ENCODE measurements at places on chromosomes 5 and 9. TPM values are rescaled to one million over a fixed set of nuclear protein-coding genes. Genes with fewer than 3 reads are reported as not detected.

GRCh38 chr9:83622433-83622938 lies 457 bp upstream of the IDNK start:
- DNase-seq: no peak

Gene WDR70
- 50.6 TPM for polyA plus RNA-seq

DNA sequence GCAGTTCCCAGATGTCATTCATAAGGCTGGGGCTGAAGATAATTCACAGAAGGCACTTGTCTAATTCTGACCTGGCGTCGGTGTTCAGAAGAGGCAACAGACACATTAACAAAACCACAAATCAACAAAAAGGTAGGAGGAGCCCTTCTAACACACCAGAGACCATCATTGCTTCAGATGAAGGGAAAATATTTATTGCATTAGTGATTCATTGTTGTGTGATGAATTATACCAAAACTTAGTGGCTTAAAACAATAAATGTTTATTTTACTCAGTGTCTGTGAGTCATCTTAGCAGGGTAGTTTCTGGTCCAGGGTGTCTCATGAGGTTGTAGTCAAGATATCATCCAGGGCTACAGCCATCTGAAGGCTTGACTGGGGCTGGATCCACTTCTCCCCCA lies 91.3 kb upstream of the KIF2A start:
- no peak for DNase-seq

Gene TRPM3
- polyA plus RNA-seq: 1.4 TPM

- DNase-seq: no peak
Observed at GRCh38 chr5:55313870-55314617, 6.3 kb downstream of the MTREX start.

GRCh38 chr9:20356403-20357036 lies 265.8 kb downstream of the MLLT3 start:
- no peak for DNase-seq

Gene NOXA1
- polyA plus RNA-seq: 7.3 TPM

GRCh38 chr9:22102146-22103053 lies 93.3 kb upstream of the CDKN2B start:
- no peak for DNase-seq

GRCh38 chr5:67233075-67233474 lies 36.5 kb upstream of the CD180 start:
- no peak for DNase-seq

Gene GZMA
- 1.8 TPM for polyA plus RNA-seq

Gene ATP10B
- polyA plus RNA-seq: 0.24 TPM

Gene FRMD3
- 2.6 TPM for polyA plus RNA-seq

Gene PCDHGB5
- 10.1 TPM for polyA plus RNA-seq

GRCh38 chr5:163563880-163564279 lies 58.5 kb downstream of the MAT2B start:
- no peak for DNase-seq

DNA sequence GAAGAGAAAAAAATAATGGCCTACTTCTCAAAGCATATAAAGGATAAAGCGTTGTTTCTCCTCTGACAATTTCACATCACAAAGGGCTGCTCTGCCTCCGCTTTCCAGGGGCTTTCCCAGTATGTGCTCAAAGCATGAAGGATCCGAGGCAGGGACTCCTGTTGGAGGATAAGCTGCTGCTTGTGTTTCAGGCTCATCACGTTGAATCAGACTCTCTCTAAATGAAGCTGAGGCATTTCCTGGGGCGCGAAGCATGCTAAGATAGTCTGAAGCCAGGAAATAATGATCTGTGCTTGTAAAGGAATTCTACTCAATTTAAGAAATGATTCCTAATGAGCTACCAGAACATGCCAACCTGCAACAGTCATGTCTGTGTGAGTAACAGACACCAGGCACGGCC lies 97.5 kb downstream of the MARCHF11 start:
- no peak for DNase-seq

DNA sequence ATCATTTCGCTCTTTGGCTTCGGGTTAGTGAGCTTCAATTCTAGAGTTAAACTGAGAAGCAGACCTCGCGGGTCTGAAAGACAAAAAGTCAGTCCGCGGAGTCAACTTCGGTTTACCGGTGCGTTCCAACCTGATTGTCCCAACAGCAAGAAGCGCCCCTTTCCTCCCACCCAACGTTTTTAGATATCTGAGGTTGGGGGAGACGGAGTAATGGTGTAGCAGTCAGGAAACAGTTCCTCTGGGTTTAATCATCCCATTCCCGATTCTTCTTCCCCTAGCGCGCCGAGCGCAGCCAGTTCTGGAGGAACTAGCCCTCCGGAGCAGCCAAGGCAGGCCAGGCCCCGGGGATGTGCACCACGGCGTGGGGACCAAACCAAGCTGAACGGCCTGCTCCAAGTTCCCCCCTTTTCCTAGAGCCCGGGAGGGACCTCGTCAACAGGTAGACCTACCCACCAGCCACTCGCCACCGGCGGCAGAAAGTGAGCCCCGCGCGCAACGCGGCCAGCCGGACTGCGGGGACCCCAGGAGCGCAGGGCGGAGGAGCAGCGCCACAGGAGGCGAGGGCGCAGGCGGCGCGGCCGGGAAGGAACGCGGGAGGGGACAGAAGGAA lies 622 bp upstream of the ISL1 start:
- DNase-seq: no peak

DNA sequence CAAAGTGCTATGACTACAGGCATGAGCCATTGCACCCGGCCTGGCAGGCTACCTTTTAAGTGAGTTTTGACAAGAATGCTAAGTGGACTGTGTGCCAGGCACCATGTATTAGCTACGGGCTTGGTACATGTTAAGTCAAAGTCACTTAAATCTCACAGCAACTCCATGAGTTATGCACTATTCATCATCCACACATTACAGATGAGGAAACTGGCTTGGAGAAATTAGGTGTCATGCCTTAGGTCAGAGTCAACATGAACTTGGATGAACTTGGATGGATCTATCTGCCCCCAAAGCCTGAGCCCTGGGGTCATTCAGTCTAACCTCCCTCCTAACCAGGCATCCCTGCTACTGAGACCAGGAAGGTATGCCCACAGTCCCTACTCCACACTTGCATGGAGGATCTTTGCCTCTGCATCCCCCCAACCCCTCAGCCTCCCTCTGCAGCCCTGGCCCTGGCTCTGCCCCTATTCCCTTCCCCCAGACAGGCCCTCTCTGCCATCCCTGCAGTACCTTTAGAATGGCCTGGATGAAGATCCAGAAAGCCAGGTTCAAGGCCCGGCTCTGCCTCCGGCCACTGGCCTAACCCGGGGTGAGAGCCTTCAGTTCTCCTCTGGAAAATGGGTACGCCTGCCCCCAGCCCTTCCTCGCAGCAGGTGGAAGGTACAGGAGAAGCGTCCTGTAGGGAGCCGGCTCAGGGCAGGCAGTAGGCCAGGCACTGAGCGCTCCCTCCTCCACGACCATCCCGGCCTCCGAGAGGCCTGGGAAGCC lies 685 bp upstream of the ADGRD2 start:
- peak; percentile 17 for DNase-seq

Gene PIP5K1B
- polyA plus RNA-seq: 4.2 TPM

Gene PDZD2
- polyA plus RNA-seq: 23.0 TPM

DNA sequence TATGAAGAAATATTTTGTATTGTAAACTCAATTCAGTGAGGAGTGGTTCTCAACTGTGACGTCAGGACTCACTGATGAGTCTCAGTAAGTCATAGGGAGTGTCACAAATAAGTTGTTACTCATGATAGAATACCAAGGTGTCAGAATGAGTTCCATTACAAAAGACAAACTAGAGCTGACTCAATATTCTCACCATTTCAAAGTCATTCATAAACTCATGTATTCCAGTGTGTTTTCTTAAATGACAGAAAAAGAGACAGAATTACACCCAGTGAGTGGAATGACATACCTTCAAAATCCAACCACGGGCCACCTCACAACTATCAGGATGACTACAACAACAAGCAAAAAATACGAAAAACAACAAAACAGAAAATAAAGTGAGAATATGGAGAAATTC lies 321.5 kb downstream of the ENC1 start:
- DNase-seq: no peak

GRCh38 chr9:114818178-114818577 lies 12.3 kb upstream of the TNFSF15 start:
- DNase-seq: no peak

GRCh38 chr9:133484671-133485437 lies 6.0 kb upstream of the SLC2A6 start:
- DNase-seq: peak; percentile 45

- DNase-seq: no peak
Observed at GRCh38 chr9:16184964-16185646, 632.3 kb downstream of the CCDC171 start.

Gene GMCL2
- not detected for polyA plus RNA-seq

Gene EQTN
- 0.26 TPM for polyA plus RNA-seq

- no peak for DNase-seq
Observed at GRCh38 chr5:14168144-14168792, 25.1 kb downstream of the TRIO start.
